ENCODE measurements at places on chromosomes 13 and 19.
A peak's percentile ranks its signal among the peaks of the same experiment; 100 is the strongest.

GRCh38 chr13:94351292-94351990 lies 128.0 kb downstream of the DCT start:
- DNase-seq: no peak

GRCh38 chr13:34750078-34750931 lies 191.8 kb upstream of the NBEA start:
- DNase-seq: peak; percentile 56

DNA sequence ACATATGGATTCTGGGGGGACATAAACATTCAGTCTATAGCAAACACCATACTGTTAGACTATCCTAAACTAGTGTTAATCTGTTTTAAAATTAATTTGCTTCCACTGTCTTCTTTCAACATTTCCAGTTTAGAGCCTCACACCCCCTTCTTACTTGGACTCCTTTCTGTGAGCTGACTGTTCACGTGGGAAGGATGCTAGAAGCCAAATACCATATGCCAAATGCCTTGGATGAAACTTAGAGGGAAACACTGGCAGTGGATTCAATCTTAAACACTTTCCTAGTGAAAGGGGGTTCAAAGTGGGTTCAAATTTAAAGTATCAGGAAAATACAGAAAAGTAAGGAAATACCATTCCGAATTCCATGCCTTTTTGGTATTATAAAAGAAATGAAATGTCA lies 113.6 kb downstream of the HS6ST3 start:
- DNase-seq: no peak

DNA sequence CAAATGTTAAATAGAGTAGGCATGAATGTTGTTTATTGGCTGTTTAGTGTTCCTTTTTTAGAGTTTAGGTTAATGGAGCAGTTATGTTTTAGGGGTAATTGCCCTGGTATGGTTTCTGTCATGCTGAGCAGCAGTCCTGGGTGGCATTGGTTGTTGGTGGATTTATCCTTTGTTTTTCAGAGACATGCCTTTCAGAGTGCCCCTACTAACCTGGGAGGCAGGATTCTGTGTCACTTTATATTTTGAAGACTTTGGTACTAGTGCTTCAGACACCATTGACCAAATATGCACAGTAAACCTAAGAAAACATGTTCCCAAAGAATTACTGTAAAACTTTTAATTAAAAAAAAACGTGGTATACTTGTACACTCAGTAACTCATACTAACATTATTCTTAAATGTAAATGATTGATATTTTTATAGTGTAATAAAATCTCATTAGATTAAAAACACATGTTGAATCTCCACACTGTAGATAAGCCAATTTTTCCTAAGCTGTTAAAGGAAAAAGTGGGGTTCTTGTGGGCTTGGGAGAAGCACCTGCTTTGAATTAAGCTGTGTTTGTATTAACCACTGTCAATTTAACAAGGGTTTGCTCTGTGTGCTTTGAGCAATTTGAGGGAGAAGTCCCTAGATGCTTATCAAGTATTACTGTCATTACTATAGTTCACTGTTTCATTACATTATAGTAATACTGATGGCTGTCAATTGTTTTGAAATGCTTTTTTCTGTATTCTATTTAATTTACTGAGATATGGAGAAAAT lies 133.2 kb downstream of the LMO7 start:
- DNase-seq: no peak

- no peak for DNase-seq
Measured at GRCh38 chr13:40992678-40993518, 26.2 kb downstream of the ELF1 start.

DNA sequence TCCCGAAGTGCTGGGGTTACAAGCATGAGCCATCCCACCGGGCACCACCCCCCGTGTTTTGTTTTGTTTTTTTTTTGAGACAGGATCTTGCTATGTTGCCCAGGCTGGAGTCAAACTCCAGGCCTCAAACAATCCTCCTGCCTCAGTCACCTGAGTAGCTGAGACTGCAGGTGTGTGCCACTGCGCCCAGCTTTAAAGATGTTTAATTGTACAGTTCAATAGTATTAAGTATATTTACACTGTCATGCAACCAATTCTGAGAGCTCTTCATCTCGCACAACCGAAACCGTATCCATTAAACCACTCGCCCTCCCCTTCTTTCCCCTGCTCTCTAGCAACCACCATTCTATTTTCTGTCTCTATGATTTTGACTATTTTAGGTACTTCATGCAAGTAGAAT lies 15.6 kb downstream of the NUCB1 start:
- no peak for DNase-seq

DNA sequence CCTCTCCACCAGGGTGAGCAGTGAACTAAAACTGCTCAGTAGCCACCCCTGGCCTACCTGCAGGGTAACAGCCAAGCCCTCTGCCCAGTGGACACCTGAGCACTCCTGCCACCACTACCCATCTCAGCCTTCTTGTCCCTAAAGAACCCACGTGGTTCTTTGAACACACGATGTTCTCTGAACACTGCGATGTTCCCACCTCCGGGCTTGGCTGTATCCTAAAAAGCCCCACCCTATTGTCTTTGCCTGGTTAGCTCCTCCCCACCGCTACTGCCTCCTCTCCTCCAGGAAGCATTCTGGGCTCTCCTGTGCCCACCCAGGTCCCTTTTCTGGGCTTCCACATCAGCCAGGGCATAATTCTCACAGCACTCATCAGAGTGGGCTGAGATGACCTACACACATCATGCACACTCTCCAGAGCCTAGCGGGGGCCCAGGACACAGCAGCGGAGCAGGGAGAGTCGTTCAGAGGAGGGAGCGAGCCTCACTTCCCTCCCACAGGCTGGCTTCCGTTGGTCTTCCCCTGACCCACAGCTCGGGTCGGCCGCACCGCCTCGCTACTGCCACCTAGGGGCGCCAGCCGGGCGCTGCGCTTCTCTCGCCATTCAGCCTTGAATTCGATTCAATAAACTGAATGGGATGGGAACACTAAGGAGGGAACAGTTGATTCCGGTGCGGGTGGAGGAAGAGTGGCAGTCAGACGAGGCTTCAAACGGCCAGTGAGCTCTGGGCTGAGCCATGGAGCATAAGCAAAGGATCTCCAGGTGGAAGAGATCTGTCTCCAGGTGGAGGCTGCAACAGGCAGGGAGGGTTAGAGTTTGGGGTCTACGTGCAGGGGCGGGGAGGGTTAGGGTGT lies 3.2 kb downstream of the ELAVL1 start:
- DNase-seq: peak; percentile 69

- DNase-seq: no peak
Measured at GRCh38 chr13:80339563-80339911, 1.4 kb downstream of the SPRY2 start.

DNA sequence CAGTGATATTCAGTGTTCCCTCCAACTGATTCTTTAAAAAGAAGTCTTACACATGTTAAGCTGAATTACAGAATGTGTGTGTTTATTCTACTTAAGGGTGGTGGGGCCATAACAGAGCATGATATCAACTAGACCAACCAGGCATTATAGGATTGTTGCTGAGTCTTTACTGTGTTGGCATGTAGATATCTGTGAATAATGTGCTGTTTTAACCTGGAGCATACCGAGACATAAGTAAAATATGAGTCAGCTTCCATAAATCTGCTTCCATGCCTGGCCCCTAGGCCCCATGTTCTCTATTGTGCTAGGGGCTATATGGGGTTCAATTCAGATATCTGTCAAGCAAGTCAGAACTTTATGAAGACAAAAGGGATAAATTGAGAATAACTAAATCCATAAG lies 295.7 kb downstream of the MTUS2 start:
- no peak for DNase-seq

- DNase-seq: no peak
Measured at GRCh38 chr13:80630685-80631121, 289.8 kb upstream of the SPRY2 start.

- no peak for DNase-seq
Measured at GRCh38 chr13:43054803-43055802, 31.7 kb downstream of the DNAJC15 start.

- DNase-seq: peak; percentile 47
Measured at GRCh38 chr19:40221858-40222619, 3.9 kb upstream of the TTC9B start.

Data from amygdala (tissue), 56 donors.